ENCODE measurements at places on chromosomes 5 and 9. TPM values are rescaled to one million over a fixed set of nuclear protein-coding genes. Genes with fewer than 3 reads are reported as not detected.

Gene GRM6
- total RNA-seq: not detected

Gene IL5
- 1.7 TPM for total RNA-seq

Gene FPGS
- 80.4 TPM for total RNA-seq

Gene NR2F1-AS1
- not detected for total RNA-seq

Gene LCN1
- not detected for total RNA-seq

Gene IL9
- not detected for total RNA-seq

Gene GLIPR2
- total RNA-seq: 13.6 TPM

Gene PCDHGC3
- not detected for total RNA-seq

Gene PLEKHG4B
- not detected for total RNA-seq

Gene ARHGEF28
- not detected for total RNA-seq

DNA sequence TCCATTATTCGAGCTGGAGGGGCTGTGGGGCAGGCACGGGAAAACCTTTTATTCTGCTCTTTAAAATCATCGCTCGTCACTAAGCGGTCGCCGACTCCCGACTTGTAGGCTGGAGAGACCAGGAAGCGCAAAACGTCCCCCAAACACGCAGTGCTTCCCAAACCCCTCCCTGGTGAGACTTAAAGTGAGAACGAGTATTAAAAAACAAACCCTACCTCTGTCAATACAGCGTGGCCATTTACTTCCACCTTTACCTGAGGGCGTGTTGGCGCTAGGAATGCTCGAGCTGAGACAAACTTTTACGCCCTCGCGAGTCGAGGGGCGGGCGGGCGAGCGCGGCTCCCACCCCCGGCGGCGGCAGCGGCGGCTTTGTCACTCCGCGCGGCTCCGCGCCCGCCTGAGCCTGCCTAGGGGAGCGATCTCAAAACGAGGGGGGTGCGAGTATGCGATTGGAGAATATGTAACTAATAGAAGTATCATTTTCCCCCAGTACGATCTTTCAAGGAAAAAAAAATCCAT is at the start of gene NR2F1-AS1:
TSS of gene NR2F1-AS1 (minus strand) at position 293 of the 519 bp plus-strand sequence.
- no peak for DNase-seq

DNA sequence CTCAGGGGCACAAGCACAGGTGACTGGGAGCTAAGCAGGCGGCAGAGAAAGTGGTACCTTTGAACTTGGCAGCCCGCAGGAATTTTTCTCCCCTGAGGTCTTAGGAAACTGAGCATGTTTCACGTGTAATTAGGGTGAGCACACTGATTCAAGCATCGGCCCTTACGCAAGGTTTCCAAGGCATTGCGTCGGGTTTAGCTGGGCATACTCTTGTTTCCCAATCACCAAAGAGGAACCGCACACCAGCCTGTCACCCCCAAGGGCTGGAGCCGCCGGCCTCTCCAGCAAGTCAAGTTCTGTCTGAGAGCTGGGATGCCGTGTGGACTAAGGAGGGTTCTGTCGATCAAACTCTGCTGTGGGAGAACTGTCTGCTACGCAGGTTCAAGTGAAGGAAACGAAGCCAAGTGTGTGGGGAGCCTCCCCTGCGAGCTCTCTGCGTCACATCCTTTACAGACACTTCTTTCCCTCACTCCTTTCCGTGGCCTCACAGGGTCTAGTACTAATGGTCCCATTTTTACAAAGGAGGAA is 53.0 kb downstream of the ERGIC1 start:
- DNase-seq: no peak

GRCh38 chr5:37792975-37793631 is 46.7 kb downstream of the GDNF start:
- DNase-seq: no peak

DNA sequence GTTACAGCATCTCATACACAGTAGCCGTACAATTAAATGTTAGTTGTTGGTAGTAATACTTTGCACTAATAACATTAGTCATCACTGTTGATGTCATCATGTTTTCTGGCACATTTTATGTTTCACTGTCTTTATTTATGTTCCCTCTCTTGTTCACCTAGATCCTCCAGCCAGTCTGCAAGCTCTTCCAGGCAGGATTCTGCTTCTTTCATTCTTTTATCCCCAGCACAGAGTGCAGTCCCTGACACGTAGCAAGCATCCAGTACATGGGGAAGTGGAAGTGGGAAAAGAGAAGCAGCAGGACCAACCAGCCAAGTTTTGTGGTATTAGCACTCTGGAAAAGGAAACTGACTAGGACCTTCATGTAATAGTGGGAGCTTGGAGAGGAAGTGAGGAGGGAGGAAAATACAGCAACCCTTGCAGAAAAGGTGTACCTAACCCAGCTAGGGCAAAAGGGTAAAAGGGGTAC is 89.7 kb upstream of the SLC44A1 start:
- DNase-seq: no peak

DNA sequence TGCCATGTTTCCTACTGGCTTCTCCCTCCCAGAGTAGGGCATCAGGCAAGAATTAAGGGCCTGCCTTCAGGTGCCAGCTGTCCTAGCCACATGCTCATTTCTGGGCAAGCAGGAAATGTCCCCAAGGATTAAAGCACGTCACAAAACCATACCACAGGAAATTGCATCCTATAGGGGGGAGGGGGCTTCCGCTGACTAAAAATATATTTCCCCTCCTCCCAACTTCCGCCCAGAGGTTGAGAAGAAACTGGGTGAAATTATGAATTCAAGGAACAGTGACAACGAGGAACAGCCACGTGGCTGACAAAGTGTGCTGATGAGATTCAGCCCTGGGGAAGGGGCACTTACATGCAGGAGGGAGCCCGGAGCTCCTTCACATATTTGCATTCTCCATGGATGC is 4.1 kb downstream of the HBEGF start:
- peak; percentile 68 for DNase-seq

GRCh38 chr5:160021831-160022446 is 13.0 kb downstream of the TTC1 start:
- peak; percentile 56 for DNase-seq

DNA sequence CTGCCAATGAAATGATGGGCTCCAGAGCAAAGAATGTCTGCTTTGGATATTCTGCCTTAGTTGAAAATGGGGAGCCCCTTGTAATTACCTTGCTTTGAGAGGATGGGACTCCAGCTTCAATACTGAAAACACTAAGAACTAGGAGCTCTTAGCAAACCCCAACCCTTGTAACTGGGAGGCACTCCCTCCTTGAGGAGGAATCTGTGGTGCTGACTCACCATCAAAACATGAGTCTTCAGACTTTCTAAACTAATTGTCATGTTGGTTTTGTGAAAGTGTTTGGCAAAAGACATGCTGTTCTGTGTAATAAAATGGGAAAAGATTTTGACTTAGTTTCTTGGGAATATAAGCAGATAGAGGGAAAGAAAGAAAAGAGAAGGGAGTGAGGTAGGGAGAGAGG is 91.9 kb upstream of the PTPRD start:
- DNase-seq: no peak

DNA sequence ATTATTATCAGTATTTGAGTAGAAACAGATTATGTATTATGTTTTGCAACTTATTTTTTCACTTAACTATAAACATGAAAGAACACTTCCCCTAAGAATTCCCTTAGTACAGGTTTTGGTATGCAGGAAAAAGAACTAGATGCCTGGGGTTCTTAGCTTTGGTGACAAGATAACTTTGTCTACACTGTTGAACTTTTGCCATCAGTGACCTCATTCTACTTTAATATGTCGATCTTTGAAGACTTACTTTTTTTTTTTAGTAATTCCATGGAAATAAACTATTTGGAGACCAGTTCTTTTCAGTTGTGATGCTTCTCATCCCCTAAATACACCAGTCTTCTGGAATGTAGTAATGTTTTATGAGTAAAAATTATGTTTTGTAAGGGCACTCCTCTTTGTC is 34.3 kb downstream of the ZNF462 start:
- DNase-seq: no peak

- no peak for DNase-seq
Observed at GRCh38 chr5:67425514-67425913, 228.9 kb upstream of the CD180 start.

DNA sequence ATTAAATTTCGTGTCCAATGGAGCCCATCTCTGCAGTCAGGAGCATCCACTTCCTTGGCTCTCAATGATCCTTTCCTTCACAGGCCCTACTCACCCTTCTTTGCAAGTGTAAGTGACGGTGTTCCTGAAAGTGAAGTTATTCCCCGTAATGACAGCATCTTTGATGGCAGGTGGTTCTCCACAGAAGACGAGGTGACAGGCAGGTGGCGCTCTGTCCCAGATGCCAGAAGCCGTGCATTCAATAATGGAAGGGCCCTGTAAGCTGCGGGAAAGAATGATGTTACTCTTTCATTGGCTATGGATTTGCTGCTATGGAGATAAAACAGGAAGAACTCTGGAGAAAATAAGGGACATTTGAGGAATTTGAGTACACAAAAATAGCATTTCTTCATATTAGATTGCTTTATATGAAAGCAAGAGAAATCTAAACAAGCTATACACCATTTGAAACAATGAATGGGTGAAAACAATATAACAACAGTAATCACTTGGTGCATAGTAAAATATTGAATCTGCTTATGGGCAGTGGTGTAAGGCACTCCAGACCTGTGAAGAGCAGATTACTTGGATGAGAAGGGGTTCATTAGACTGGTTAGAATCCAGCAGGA is 89.9 kb upstream of the TXNDC8 start:
- DNase-seq: peak; percentile 57

DNA sequence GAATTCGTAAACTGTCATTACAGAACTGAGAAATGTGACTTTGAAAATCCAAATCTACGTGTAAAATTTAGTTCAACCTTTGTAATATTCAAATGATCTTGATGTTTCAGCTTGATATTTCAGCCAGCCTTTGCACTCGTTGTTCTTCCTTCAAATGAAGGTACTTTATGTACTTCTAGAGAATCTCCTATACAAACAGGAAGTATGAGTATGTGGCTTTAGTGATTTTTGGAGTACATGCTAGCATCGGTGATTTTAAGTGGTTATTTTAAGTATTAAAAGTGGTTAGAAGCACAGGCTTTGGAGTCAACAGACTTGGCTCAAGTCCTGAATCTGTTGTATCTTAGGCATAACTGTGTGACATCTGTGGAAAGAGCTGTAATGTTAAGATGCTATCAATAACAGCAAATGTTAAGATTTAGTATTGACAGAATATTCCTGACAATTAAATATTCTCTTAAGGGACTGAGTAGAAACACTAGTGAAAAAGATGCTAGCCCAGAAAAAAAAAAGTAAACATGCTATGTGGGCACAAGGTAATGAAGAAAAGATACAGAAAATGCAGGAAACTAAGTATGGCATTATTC is 398.0 kb downstream of the ADGRV1 start:
- DNase-seq: no peak

GRCh38 chr5:135596157-135596763 is 17.5 kb upstream of the CXCL14 start:
- DNase-seq: no peak

GRCh38 chr9:123614306-123615263 is 258.6 kb downstream of the CRB2 start:
- no peak for DNase-seq

- DNase-seq: no peak
Observed at GRCh38 chr5:168187614-168188013, 103.8 kb upstream of the WWC1 start.

GRCh38 chr9:89591274-89592212 is 13.3 kb upstream of the GADD45G start:
- no peak for DNase-seq

- no peak for DNase-seq
Observed at GRCh38 chr9:109315480-109316206, 5.2 kb downstream of the EPB41L4B start.

DNA sequence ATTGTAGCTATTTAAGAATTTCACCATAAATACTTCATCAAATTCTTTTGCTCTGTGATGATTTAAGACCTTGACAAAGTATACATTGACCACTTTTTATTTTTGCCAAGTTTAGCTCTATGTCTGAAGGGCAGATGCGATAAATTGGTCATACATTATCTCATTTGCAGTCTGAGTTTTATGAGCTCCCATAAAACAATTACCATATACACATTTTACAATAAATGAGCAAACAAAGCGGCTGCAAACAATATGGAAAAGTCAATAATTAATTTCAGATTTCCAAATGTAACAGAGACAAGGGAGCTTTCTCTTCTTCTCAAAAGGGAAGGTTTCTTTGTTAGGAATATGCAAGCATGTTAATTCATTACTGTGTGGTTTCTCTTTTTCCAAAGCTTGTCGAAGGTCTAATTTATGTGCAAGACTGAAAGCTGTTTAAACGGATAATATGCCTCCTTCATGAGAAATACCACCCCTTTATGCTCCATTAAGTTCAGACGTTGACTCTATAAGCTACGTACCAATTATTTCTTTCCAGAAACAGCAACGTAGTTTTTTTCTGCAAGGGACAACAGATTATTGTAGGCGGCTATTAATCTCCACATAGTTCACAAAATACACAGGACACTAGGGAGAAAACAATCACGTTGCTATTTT is 7.0 kb upstream of the IZUMO3 start:
- DNase-seq: no peak

GRCh38 chr9:117365438-117365837 is 49.4 kb downstream of the ASTN2 start:
- DNase-seq: no peak

- no peak for DNase-seq
Observed at GRCh38 chr9:1647776-1648175, 367.4 kb upstream of the SMARCA2 start.

DNA sequence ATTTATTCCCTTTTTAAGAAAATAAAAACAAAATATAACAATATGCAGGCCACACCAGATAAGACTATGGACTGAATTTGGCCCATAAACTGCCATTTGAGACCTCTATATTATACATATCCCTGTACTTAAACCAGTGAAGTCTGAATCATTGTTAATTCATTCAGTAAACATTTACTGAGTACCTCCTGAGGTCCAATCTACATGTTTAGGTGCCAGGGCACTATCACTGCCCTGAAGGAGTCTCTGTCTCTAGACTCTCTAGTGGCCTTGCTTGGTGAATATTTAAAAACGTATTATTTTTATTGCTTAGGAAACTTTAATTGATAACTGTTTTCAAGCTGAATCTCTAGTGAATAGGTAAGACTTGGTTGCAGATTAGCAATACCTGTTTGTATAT is 74.7 kb upstream of the ELL2 start:
- DNase-seq: no peak

GRCh38 chr5:132268769-132269551 is 11.5 kb downstream of the PDLIM4 start:
- DNase-seq: no peak

GRCh38 chr9:88628811-88629210 is 93.8 kb downstream of the NXNL2 start:
- DNase-seq: no peak
